Heart right ventricle (tissue), 16 donors: ENCODE measurements at places on chromosomes 13 and 19. TPM values are rescaled to one million over a fixed set of nuclear protein-coding genes. Genes with fewer than 3 reads are reported as not detected.

Gene ATP8B3
- total RNA-seq, result 0.36 TPM

Gene CEACAM7
- total RNA-seq, result not detected

Gene ZNF667
- total RNA-seq, result 5.1 TPM

Gene GPR4
- total RNA-seq, result 6.1 TPM

Gene KIR2DL1
- total RNA-seq, result not detected

Gene OR7D2
- total RNA-seq, result not detected

Gene ZNF763
- total RNA-seq, result 3.9 TPM

GRCh38 chr13:101139081-101139480 lies 277.2 kb downstream of the NALCN start:
- H3K27ac ChIP-seq, result no peak overlapping the region
- H3K4me1 ChIP-seq, result no peaks in the 10 kb centered on the region
- no peak for DNase-seq
- H3K4me3 ChIP-seq, result no peak overlapping the region
- peaks cover 8% of the 10 kb centered on the region for H3K27me3 ChIP-seq

GRCh38 chr19:4327252-4327876 lies 11.3 kb downstream of the STAP2 start:
- peak; percentile 78 for DNase-seq
- H3K4me1 ChIP-seq, result peaks cover 21% of the 10 kb centered on the region

DNA sequence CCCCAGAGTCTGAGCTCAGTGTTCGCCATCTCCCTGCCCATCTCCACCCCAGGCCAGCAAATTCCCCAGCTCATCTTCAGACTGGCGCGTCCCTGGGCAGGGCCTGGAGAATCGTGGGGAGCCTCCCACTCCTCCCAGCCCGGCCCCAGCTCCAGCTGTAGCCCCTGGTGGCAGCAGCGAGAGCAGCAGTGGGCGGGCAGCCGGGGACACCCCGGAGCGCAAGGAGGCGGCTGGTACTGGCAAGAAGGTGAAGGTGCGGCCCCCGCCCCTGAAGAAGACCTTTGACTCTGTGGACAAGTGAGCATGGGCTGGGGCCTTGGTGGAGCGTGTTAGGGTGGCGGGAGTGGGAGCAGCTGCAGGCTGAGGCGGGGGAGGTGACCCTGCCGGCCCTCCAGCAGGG lies 8.4 kb upstream of the PRR19 start:
- H3K4me1 ChIP-seq, result no peaks in the 10 kb centered on the region
- no peak for DNase-seq
- no peaks in the 10 kb centered on the region for H3K27me3 ChIP-seq
- H3K36me3 ChIP-seq, result peaks cover 33% of the 10 kb centered on the region

DNA sequence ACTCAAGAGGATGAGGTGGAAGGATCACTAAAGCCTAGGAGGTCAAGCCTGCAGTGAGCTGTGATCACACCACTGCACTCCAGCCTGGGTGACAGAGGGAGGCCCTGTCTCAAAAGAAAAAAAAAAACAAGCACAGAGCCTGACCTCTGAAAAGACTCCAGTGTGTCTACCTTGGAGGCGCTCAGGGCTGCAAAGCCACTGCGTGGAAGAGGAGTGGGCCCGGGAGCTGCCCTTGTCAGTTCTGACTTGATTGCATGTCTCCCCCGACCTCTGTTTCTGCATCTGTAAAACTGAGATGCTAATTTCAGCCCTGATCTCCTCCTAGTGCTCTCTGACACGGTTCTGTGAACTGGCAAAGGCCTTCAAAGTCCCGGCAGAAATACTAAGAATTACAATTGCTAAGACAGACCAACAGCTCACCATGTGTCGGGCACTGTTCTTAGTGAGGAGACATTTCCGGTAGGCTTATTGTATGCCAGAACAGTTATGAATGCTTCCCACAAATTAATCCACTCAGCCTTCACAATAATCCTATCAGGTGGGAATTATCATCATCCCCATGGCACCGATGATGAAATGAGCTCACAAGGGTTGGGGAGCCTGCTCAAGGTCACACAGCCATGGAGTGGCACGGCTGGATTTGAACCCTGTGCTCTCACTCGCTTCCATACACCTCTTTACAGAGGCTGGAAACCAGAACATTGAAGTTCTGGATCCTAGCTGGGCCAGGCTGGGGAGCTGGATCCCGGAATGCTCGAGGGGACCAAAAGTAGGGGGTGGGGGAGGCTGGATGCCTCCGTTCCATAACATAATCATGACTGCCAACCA lies 3.5 kb downstream of the AKT2 start:
- H3K27me3 ChIP-seq, result no peaks in the 10 kb centered on the region
- peaks cover 88% of the 10 kb centered on the region for H3K4me1 ChIP-seq
- no peak overlapping the region for H3K27ac ChIP-seq
- no peak for DNase-seq
